ENCODE measurements at places on chromosomes 12 and 14. TPM values are rescaled to one million over a fixed set of nuclear protein-coding genes. Genes with fewer than 3 reads are reported as not detected.

RDH12 gene
- not detected for total RNA-seq

DNA sequence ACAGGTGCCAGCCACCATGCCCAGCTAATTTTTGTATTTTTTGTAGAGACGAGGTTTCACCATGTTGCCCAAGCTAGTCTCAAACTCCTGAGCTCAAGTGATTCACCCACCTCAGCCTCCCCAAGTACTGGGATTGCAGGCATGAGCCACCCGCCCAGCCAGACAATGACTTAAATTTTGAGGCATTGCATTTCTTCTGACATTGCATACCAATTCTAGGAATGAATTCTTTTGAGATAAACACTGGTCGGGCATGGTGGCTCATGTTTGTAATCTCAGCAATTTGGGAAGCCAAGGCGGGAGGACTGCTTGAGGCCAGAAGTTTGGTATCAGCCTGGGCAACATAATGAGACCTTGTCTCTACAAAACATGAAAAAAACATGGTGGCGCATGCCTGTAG, 2.5 kb upstream of the CELA1 start:
- no peak for DNase-seq

- DNase-seq: no peak
These were observed 25.3 kb downstream of the NUAK1 start for GRCh38 chr12:106113446-106113823.

GPR84 gene
- total RNA-seq: 0.20 TPM

SRGAP1 gene
- total RNA-seq: 10.6 TPM

DNA sequence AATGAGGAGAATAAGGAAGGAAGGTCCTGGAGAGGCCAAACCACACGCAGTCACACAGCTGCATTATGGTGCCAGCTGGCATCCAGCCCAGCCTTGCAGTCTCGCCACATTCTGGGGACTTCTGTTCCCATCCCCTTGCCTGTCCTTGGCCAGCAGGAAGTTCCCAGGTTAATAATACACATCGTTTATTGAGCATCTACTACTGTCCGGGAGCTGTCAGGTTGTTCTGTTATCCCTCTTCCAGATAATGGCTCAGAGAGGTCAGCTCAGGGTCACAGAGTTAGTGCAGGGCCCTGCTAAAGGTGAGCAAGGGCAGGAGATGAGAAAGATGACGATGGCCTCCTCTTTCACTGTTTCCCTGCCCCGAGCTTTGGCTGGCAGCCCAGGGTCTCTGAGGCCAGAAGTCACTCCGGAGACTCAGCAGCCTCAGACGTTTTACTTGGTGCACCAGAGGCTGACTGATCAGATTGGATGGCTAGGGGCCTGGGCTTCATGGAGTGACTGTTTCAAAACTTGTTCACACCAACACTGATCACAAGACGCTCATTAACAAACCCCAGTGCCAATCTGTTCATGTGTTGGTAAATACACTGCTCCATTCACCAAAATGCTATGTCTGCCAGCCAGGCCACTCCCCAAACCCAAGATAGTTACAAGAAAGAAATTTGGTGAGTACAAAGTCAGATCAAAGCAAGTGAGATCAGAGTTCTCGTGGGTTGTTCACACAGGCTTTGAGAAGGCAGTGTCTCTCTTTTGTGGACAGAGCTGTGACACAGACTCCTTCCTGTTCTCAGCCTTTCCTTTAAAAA, 79.2 kb downstream of the B4GALNT3 start:
- no peak for DNase-seq

- DNase-seq: no peak
These were observed 46.0 kb downstream of the KCNK13 start for GRCh38 chr14:90107789-90108188.

GRCh38 chr14:69043596-69044260, 64.6 kb upstream of the ACTN1 start:
- no peak for DNase-seq

GRCh38 chr12:12722435-12723148, 5.4 kb downstream of the CDKN1B start:
- peak; percentile 0 for DNase-seq

AQP2 gene
- total RNA-seq: not detected

DNA sequence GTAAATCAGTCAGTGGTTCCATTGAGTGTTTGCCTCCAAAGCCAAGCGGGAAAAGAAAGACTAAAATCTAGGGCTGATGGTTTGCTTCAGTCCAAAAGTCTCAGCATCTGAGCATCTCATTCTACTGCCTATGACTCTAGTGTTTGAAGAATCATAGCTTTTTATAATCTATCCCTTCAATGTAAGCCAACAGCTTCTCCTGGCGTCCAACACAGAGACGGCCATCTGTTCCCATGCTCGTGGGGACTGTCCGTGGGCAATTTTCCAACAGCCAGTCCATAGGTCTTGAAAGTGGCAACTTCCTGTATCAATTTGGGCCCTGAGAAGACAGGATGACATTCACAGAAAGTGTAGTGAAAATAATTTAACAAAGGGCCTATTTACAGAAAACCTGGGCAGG, 544.4 kb upstream of the TMEM132C start:
- DNase-seq: no peak

RAB5B gene
- total RNA-seq: 91.3 TPM

DNA sequence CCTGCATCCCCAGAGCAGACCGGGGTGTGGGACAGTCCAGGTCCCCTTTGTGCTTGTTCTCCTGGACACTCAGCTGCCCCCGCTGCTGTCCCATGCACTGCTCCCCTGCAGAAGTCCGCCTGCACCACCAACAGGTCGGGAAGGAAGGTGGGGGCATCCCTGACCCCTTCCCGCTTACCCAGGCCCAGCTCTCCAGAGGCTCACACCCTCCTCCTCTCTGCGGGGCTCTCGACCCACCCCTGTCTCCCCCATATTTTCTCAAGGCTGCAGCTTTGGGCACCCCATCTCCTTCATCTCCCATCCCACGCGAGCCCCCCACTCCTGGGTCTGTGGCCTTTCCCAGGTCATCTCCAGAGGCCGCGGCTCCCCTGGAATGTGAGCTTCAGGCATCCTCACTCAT, 9.4 kb downstream of the ZBTB42 start:
- DNase-seq: no peak

GRCh38 chr12:81668475-81668874, 90.7 kb downstream of the PPFIA2 start:
- no peak for DNase-seq

MSI1 gene
- total RNA-seq: 104 TPM
